ENCODE measurements at places on chromosomes 7 and 10.

GRCh38 chr10:123434435-123435039, 231.6 kb upstream of the GPR26 start:
- DNase-seq = no peak

GRCh38 chr7:124874644-124875163, 54.9 kb downstream of the POT1 start:
- no peak for DNase-seq

- no peak for DNase-seq
Measured at GRCh38 chr7:110898516-110898915, 192.4 kb upstream of the LRRN3 start.

GRCh38 chr10:127500127-127500526, 49.0 kb upstream of the NPS start:
- no peak for DNase-seq

- no peak for DNase-seq
Measured at GRCh38 chr7:51027106-51027934, 244.6 kb upstream of the GRB10 start.

DNA sequence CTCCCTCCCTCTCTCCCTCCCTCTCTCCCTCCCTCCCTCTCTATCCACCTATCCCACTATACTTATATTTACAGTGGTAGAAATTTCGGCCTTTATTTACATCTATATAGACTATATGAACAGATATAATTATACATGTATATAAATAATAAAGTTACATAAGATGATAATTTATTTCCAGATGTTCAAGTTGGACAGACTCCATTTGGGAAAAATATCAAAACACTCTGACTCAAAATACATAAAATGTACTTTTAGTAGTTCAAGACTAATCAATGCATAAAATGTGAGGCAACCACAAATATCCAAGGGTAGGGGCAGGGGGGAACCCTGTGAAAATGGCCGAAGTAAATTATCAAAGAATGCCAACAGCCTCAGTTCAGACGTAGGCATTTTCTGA, 203.0 kb downstream of the FANK1 start:
- no peak for DNase-seq

DNA sequence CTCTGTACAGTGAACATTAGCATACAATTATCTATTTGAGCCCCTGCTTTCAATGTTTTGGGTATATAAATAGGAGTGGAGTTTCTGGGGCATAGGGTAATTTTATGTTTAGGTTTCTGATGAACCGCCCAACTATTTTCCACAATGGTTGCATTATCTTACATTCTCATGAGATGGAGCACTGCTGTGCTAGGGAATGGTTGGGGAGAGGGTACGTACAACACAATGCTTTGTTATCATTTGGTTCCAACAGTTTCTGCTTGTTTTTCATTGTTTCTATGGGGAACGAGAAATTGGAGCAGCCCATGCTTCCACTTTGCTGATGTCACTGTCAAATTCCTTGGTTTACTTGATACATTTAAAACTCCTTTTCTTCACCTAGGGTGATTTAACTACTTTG, 1115.3 kb downstream of the REEP3 start:
- no peak for DNase-seq

GRCh38 chr10:43979551-43979950, 330.9 kb upstream of the ZNF32 start:
- DNase-seq = no peak

DNA sequence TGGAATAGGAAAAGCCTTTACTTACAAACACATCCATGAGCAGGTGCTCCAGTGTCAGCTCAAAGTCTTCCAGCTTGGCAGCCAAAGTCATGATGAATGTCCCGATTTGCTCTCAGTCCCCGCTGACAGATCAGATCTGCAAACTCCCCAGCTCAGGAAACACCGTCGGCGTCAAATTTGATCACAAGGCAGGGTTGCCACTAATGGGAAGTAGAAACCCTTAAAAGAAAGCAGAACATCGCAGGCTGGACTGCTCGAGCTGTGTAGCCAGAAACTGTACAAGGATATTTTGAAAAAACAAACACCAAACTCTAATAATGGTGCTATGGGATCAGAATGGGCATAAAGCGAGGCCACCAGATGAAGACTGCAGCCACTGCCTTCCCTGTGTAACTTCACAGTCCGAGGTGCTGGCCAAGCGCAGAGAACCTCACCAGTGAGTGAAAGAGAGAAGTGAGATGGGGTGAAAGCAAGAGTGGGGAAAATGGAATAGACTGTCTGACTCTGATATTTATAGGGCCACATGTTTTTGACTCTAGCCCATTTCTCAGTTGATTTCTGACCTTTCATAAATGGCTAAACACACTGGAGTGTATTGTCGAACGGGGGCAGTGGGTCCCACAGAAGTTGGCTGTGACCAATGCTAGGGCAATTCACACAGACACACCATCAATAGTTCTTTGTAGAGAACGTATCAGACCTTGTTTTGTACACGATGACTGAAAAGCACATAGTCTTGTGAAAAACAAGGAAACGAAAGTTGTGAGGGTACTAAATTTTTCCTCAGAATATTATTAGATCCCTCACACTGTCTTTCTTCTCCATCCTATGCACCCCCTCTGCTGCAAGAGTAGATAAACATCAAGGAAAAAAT, 306.2 kb downstream of the FRMD4A start:
- DNase-seq = no peak

GRCh38 chr10:101337836-101338235, 16.1 kb upstream of the BTRC start:
- DNase-seq = no peak

GRCh38 chr7:150958062-150958552, 20.0 kb downstream of the KCNH2 start:
- DNase-seq = no peak

DNA sequence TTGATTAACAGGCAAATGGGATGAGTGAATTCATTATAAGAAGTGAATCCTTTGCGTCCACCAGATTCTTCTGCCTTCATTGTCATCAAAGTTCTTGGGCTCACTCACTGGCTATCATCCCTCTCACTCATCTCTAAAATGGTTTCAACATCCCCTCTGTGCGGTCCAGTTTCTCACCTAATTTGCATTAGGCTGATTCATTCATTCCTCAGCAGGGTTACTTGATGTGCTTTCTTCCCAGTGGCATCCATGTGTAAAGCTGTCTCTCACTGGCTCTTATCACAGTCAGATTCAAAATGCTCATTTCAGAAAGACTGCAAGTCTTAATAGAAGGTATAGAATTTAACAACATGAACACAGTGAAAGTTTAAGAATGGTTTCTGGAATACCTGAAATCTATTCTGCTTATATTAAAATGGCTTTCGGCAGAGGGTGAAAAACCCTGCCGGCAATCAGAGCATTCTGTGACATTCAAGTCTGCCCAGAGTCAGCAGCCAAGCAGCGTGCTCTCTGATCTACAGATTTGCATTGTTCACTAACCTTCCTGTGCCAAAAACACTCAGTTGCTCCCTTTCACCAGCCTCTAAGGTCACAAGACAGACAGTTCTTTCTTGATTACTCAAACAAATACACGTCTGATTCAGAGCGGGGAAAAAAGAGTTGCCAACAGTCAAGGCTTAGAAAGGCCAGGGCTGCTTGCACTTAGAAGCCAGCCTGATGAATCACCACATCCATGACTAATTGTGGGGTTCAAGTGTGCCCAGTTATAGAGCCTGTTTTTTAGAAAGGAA, 106.7 kb downstream of the TES start:
- no peak for DNase-seq

DNA sequence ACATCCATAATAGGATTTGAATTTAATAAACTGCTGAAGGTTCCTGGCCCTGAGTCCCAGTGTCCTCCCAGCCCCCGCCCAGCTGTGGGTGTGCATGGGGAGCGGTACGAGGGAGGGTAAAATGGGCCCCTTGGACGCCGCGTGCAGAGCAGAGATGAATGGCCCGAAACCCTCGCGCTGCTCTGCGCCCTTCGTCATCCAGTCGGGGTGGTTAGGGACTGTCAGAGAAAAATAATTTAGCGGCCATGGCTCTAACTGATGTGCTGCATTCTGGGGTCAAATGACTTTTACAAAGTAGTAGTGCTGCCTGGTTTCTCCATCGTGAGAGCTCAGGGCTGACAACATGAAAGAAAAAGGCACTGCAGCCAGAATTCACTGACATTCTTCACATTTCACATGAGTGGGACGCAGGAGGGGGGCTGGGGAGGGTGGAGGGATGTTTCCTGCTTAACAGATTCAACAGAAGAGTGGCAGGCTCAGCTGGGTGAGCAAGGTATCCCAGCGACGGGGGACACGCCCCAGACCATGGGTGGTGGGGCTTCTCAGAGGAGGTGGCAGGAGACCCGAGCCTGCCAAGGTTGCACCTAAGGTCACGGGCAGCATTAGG, 304.5 kb downstream of the WDR37 start:
- DNase-seq = no peak

DNA sequence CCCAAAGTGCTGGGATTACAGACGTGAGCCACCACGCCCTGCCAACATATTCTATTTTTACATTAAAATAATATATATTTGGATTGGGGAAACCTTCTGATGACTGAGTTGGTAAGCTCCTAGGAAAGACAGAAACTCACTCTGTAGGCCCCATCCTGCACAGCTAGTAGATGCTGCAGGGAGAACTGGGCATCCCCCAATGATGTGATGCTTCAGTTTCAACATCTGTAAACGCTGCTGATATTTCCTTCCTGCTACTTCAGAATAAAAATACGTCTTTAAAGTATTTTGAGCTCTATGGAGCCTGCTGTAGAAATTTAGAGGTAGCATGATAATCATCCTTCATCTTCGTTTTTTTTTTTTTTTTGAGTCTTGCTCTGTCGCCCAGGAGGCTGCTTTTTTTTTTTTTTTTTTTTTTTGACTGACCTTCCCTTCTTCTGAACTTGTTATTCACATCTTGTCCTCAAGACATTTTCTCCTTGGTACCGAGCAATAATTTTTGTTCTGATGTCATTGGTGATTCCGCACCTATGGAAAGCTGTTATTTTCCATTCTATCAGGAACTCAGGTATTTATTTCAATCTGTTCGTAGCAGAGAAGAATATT, 21.8 kb upstream of the INPP5F start:
- no peak for DNase-seq

GRCh38 chr7:121084748-121085336, 96.3 kb downstream of the CPED1 start:
- DNase-seq = no peak

- peak; percentile 39 for DNase-seq
Measured at GRCh38 chr7:29457141-29457561, 106.5 kb upstream of the PRR15 start.

DNA sequence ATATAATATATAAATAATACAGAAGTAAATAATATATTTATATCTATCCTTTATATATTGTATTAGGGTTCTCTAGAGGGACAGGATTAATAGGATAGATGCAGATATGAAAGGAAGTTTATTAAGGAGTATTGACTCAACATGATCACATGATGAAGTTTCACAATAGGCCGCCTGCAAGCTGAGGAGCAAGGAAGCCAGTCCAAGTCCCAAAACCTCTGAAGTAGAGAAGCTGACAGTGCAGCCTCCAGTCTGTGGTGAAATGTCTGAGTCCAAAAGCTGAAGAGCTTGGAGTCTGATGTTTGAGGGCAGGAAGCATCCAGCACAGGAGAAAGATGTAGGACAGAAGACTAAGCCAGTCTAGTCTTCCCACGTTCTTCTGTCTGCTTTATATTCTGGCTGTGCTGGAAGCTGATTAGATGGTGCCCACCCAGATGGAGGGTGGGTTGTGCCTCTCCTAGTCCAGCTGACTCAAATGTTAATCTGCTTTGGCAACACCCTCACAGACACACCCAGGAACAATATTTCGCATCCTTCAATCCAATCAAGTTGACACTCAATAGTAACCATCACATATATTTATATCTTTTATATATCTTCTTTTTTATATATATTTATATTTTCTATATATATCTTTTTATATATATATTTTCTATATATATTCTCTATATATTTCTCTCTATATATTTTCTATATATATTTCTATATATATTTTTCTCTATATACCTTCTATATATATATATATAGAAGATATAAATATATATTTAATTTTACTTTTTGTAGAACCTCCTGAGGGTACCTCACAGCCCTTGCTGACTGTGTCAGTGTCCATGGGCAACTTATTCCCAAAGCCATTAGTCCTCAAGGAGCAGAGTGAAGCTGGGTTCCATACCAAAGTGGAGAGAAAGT, 24.6 kb upstream of the AKR1B10 start:
- DNase-seq = no peak

DNA sequence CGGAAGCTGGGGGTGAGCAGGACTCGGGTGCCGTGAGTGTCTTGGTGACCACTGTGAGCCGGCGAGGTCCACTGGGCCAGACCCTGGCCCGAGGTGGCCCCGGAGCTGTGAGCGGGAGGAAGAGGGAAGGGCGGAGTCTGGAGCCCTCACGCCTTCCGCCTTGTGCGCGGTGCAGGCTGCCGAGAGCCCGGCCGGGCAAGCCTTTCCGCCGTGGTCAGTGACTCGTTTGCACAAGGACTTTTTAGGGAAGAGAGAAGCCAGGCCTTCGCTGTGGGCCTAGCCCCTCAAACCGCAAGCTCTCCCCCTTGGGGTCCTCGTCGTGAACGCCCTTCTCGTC, 40.9 kb upstream of the ZNF32 start:
- DNase-seq = no peak

DNA sequence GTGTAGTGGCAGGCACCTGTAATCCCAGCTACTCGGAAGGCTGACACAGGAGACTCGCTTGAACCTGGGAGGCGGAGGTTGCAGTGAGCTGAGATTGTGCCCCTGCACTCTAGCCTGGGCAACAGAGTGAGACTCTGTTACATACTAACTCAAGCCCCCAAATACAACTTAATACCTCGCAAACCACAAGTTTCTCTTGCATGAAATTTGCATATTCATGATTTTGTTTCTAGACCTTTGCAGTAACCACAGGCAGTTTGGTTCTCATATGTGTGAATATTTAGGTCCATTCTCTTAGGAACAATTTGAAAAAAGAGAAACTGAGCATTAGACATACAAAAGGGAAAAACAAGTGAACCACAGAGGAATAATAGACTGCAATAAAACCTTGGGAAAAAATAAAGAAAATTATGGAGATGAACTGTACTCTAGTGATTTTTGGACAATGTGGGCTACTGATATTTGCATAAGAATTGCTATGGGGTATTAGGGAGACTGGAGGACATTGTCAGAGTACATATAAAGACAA, 77.0 kb downstream of the ZNF277 start:
- DNase-seq = peak; percentile 41

DNA sequence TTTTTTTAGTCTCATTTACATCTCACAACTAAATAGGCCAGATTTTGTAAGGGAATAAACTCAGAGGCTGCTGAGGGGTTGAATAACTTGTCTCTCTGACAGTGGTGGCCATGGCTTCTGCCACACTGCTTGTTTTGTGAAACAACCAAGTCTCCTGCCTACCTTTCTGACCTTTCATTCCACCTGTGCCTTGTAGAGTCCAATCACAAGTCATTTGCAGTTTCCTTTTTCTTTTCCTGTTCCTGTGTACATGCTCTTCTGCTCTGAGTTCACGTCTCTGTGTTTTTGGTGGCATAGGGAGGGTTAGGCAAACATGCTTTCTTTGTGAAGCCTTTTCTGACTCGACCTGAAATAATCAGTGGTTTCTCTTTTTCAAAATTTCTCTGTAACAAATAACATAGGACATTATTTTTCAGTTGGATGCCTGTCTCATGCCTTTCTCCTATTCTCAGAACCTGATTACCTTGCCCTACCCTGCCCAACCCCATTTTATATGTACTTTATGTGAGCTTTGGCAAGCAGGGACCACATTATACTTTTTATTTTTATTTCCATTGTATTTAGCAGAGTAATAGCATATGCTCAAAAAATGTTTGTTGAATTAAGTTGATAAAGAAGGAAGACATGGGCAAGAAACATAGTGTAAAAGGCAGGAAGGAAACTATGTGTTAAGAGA, 81.7 kb downstream of the HDAC9 start:
- no peak for DNase-seq

Measured in HAP-1 (cell line).